ENCODE measurements at places on chromosomes 12 and 14. TPM values are rescaled to one million over a fixed set of nuclear protein-coding genes. Genes with fewer than 3 reads are reported as not detected.

The MIP gene
- not detected for total RNA-seq

The MIPOL1 gene
- 0.07 TPM for total RNA-seq

The SLC10A1 gene
- not detected for total RNA-seq

The ADAM21 gene
- not detected for total RNA-seq

The OASL gene
- 1.1 TPM for total RNA-seq

The LYSET gene
- 18.0 TPM for total RNA-seq
